ENCODE measurements at places on chromosomes 3 and 15. TPM values are rescaled to one million over a fixed set of nuclear protein-coding genes. Genes with fewer than 3 reads are reported as not detected.

DNA sequence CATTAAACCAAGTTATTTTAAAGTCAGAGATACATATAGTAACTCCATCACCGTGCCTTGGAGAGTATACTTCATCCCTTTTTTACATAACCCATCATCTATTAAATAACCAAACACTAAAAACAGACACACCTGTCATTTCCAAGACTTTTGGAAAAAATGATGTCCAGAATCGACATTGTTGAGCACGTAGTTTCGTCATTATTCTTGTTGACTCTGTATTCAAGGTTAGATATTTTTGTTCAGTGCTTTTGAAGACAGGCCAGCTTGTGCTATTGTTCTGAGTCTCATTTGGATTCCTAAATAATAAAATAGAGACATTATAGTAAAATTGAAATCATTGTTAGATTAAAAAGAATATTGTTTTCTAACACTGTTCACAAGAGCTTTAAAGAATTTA lies 51.2 kb downstream of the BCHE start:
- DNase-seq = no peak
- H3K4me3 ChIP-seq = no peak overlapping the region
- H3K36me3 ChIP-seq = no peaks in the 10 kb centered on the region

DNA sequence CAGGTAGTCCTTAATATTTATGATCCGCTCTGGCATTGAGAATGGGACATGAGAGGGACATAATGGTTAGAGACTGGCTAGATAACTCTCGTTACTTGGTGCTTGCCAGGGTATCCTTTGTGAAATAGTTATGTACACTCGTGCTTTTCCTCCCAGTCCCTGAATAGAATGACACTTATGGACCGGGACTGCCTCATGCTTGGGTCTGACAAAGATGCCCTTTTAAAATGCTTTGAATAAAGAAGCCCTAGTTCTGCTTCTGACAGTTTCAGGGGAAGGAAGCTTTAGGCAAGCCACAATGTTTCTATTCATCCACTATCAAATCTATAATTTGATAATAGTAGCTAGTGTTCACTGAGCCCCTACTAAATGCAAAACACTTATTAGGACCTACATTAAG lies 29.4 kb downstream of the POLR2M start:
- H3K4me3 ChIP-seq = no peak overlapping the region
- H3K27me3 ChIP-seq = no peaks in the 10 kb centered on the region
- H3K4me1 ChIP-seq = peaks cover 4% of the 10 kb centered on the region
- no peak overlapping the region for H3K27ac ChIP-seq

- H3K27ac ChIP-seq = no peak overlapping the region
- H3K36me3 ChIP-seq = no peaks in the 10 kb centered on the region
- H3K4me1 ChIP-seq = no peaks in the 10 kb centered on the region
- DNase-seq = no peak
- H3K27me3 ChIP-seq = no peaks in the 10 kb centered on the region
Observed at GRCh38 chr3:140273542-140274195, 338.7 kb downstream of the CLSTN2 start.

- H3K4me1 ChIP-seq = peaks cover 27% of the 10 kb centered on the region
- H3K36me3 ChIP-seq = no peaks in the 10 kb centered on the region
- DNase-seq = no peak
- H3K27me3 ChIP-seq = no peaks in the 10 kb centered on the region
- H3K27ac ChIP-seq = no peak overlapping the region
Observed at GRCh38 chr3:52283306-52283705, 4.3 kb upstream of the GLYCTK start.

- H3K27me3 ChIP-seq = peaks cover 16% of the 10 kb centered on the region
- H3K27ac ChIP-seq = no peak overlapping the region
- H3K4me3 ChIP-seq = no peak overlapping the region
Observed at GRCh38 chr15:73873889-73874511, 636 bp downstream of the TBC1D21 start.

ZNF770 gene
- total RNA-seq = 55.2 TPM

DMXL2 gene
- 2.7 TPM for total RNA-seq

DZIP1L gene
- total RNA-seq = 1.1 TPM
